Omental fat pad (tissue), 4 donors: ENCODE measurements at places on chromosomes 6 and 20.

DNA sequence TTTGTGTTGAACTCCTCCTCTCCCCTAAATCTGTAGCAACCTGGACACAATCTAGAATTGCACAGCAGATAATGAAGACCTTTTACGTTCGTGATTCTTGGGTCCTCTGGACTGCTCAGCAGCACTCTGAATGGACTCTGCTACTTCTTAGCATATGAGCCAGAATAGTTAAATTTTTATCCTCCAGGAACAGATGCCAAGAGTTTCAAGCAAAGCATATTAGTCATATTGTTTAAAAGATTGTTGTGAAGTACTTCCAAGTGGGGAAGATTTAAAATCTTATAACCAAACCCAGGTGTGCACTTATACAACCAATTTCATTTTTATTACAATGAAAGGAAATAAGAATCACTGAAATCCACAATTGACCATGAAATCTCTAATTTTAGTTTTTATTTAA is 118.9 kb upstream of the EXOC2 start:
- no peak for DNase-seq

DNA sequence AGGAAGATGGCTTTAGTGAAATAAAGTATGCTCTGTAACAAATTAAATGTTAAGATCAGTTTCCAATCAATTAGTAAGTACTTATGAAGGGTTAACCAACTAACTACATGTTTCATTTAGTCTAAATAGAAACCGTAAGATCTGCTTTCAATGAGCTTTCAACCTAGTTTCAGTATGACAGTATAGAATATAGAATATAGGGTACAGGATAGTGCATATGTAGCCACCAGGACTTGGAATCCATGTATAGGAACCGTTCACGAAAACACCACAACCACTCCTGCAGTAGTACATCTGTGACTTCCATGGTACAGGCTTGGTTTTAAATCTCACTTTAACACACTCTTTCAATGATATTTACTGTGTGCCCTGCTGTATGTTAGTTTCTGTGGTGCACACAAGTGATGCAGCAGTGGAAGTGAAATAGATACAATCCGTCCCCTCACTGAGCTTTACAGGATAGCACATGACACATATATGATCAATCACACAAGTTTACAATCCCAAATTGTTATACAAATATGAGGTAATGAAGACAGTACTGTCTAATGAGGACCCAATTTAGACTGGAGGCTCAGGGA is 479.7 kb upstream of the MARCKS start:
- DNase-seq, result no peak

- no peak for DNase-seq
Measured at GRCh38 chr20:25285856-25286798, 38.2 kb downstream of the PYGB start.

- DNase-seq, result no peak
Measured at GRCh38 chr20:42276718-42277602, 658.8 kb upstream of the CHD6 start.

- no peak for DNase-seq
Measured at GRCh38 chr6:90124874-90125510, 171.7 kb downstream of the BACH2 start.

DNA sequence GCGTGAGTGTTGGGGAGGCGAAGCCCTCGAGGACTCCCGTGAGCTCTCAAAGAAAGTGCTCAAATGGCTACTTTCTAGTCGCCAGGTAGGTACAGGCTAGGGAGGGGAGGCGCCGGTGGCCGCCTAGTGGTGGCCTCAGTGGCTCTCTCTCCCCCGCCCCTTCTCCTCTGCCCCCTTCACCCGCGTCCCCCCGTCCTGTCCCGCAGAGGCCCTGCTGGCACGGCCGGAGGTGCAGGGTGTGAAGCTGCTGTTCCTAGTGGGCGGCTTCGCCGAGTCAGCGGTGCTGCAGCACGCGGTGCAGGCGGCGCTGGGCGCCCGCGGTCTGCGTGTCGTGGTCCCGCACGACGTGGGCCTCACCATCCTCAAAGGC is 16.3 kb downstream of the ADISSP start:
- DNase-seq, result no peak

GRCh38 chr6:47348316-47348863 is 38.7 kb upstream of the TNFRSF21 start:
- DNase-seq, result no peak

GRCh38 chr20:62162765-62163484 is 19.4 kb downstream of the SS18L1 start:
- no peak for DNase-seq

DNA sequence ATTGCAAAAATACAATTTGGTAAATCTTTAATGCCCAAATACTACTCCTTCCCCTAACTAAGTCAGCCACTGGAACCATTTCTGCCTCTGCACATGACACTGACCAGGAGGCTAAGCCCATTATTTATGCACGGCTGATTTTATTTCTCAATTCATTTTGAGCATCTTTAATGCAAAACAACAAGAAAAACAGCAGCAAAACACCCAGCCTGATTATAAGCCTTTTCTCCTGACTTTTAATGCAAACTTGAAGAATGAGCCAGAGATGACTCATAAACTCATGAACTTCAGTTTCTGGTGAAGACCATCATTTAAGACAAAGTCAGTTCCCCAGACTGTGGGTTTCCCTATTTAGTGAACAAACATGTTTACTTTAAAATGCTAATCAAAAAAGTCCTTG is 51.6 kb downstream of the CYP24A1 start:
- no peak for DNase-seq
